ENCODE measurements at places on chromosomes 16 and 17.

- DNase-seq: peak; percentile 72
Observed at GRCh38 chr17:74994440-74994839, 7.0 kb downstream of the CDR2L start.

GRCh38 chr17:13584701-13585080, 17.0 kb downstream of the HS3ST3A1 start:
- peak; percentile 73 for DNase-seq

DNA sequence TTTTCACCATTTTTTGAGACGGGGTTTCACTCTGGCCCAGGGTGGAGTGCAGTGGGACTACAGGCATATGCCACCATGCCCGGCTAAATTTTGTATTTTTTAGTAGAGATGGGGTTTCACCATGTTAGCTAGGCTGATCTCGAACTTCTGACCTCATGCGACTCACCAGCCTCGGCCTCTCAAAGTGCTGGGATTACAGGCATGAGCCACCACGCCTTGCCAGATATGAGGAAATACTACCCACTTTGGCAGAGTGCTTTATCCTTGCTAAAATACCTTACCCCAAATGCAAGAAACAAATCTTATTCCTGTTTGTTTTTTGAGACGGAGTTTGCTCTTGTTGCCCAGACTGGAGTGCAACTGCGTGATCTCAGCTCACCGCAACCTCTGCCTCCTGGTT, 62.9 kb upstream of the MGAT5B start:
- DNase-seq: peak; percentile 13

DNA sequence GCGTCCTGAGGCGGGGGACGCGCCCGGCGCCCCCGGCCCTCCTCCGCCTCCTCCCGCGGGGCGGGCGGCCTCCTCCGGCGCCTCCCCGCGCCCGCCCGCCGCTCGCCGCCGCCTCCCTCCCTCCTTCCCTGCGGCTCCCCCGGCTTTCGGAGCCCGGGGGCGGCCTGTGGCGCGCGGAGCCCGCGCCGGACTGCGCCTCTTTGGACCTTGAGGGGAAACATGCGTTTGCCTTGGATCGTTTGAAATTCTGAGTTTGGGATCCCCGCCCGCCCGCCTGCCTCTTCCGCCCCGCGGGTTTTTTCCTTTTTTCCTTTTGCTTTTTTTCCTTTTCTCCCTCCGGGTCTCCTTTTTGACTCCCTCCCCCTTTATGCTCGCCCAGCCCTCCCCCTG, 390 bp downstream of the ZNRF1 start:
- DNase-seq: peak; percentile 33

DNA sequence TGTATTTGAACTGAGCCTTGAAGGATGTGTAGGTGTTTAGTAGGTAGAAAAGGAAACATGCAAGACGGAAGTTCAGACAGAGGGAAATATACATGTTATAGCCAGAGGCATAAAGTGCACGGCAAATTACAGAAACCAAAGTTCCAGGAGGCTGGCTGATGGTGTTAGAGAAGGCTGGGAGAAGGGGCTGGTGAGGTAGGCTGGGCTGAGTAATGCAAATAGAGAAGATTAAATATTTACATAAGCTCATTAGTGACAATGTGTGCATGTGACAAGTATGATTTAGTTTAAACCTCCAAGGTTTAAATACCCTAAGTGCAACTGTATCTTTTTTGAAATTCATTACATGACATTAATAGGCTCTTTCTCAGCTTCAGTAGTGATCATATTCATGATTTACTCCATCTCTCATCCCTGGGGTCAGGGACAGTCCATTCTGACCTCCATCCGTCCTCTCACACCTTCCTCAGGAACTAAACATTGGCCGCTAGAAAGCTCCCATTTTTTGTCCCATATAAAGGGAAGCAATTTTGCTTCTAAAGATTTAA, 399.8 kb upstream of the SALL1 start:
- DNase-seq: no peak
